ENCODE measurements at places on chromosomes 3 and 15.
A peak's percentile ranks its signal among the peaks of the same experiment; 100 is the strongest.

DNA sequence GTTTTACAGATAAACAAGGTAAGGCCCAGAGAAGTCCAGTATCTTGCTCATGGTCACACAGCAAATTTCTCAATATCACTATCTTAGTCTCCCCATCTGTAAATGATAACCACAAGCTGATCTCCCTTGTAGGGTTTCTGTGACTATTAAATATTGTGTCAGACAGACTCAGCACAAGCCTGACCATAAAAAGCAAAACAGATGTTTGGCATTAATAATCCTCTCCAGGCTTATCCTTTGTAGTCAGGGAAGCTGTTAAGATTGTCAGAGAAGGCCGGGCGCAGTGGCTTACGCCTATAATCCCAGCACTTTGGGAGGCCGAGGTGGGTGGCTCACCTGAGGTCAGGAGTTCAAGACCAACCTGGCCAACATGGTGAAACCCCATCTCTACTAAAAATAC is 173.2 kb upstream of the PRICKLE2 start:
- DNase-seq: no peak

GRCh38 chr15:41811432-41812195 is 16.3 kb upstream of the JMJD7 start:
- DNase-seq: peak; percentile 18

DNA sequence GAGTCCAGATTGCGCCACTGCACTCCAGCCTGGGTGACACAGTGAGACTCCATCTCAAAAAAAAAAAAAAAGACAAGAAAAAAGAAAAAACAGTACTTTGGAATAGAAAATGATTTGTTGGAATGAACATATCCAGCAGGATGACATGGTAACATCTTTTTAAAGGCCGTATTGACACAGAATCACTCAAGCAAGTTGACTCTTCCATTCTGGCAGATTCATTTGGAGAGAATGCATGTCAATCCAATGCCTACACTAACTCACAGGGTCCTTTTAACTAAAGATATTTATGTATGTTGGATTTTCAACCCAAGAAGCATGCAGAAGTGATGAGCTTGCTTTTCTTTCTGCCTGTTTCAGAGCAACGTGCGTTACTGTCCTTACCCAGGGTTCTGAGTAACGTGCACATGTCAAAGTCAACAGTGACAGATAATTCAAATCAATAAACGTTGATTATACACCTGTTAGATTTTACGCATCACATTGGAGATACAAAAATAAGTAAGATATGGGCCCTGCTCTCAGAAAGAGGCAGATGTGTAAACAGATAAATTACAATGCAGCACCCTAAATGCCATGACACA is 77.1 kb upstream of the FNDC3B start:
- no peak for DNase-seq

GRCh38 chr15:84835661-84836337 is 18.6 kb downstream of the ALPK3 start:
- DNase-seq: no peak

- DNase-seq: no peak
Observed at GRCh38 chr3:172595664-172596393, 72.6 kb upstream of the TNFSF10 start.

GRCh38 chr3:37943631-37944314 is 46.8 kb upstream of the VILL start:
- DNase-seq: no peak

GRCh38 chr3:147651107-147651778 is 242.1 kb downstream of the ZIC1 start:
- no peak for DNase-seq

DNA sequence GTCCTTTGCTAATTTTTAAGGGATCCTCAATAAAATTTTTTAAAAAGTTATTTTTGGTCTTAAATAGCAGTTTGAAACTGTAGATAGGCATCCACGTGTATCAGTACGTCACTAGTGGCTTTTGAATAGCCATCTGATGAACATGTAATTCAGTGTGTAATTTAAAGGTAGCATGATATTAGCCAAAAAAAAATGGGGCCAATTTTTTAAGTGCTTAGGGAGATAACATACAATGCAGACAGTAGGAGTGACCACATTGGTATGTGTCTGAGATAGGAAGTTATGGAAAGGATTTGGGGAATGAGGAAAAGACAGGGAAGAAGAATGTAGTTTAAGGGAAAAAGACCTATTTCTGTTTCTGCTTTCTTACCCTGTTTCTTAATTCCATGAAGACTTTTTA is 2.5 kb downstream of the AP4E1 start:
- DNase-seq: no peak

DNA sequence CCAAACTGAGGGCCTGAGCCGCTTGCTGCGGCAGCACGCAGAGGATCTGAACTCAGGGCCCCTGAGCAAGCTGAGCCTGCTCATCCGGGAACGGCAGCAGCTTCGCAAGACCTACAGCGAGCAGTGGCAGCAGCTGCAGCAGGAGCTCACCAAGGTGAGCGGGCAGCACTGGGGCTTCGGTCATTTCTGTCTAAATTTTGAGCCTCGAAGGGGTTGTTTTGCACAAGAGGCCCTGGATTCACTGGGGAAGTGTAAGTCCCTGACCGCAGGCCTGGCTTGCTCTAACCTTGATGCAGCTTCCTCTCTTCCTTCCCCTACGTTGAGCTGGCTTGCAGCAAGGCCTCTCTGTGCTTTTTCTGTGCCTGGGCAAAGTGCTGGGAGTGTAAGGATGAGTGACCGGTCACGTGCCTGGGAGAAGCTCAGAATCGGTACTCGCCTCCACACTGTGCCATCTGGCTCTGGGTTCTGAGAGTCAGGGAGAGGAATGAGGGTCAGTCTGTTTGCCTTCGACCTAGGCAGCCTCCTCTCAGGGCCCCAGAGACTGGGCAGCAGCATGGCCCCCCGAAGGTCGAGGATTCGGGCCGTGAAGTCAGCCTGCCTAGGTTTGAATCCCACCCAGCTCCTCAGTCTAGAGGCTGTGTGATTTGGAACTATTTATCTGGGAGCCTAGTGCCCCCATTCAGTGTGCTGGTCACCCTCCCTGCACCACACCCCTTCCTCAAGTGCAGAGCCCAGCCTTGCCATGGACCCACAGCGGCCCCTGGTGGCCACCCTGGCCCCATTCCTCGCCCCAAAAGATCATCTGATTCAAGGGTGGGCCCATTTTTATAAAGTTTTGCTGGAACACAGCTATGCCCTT is 1.4 kb downstream of the FES start:
- DNase-seq: no peak

DNA sequence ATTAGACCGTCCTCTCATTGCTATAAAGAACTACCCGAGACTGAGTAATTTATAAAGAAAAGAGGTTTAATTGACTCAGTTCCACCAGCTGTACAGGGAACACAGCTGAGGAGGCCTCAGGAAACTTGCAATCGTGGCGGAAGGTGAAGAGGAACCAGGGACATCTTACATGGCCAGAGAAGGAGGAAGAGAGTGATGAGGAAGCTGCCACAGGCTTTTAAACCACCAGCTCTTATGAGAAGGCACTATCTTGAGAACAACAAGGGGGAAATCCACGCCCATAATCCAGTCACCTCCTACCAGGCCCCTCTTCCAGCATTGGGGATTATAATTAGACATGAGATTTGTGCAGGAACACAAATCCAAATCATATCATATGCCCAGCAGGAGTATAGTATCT is 138.5 kb downstream of the ALCAM start:
- DNase-seq: no peak

DNA sequence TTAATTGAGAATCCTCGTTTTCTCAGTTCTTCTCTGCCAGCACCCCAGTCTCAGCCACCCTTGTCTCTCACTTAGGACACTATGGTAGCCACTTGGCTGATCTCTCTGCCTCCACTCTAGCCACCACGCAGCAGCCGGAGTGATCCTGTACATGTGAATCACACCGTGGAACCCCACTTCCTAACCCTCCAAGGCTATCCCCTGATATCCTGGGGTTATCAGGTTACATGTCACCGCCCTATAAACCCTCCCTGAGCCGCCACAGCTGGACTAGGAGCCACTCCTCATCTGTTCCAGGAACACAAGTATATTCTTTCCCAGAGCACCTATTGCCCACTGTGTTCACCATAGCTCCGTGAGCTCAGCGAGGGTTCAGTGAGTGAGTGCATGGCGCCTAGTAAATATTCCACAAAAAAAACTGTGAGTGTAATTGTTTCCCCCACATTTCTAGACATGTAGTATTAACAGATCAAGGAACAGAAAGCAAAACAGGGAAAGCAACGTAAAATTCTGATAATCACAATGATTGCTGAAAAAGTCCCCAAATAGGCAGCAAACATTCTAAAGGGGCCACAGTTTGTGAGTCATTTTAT is 661 bp upstream of the PARP14 start:
- DNase-seq: no peak

- no peak for DNase-seq
Observed at GRCh38 chr3:49683162-49683561, 6.1 kb downstream of the MST1 start.

GRCh38 chr3:54517424-54517823 is 395.1 kb downstream of the CACNA2D3 start:
- DNase-seq: no peak

- DNase-seq: no peak
Observed at GRCh38 chr3:132730891-132731580, 8.8 kb upstream of the NPHP3 start.

- DNase-seq: no peak
Observed at GRCh38 chr3:174377684-174378083, 481.4 kb upstream of the NAALADL2 start.

- no peak for DNase-seq
Observed at GRCh38 chr15:42036112-42036905, 15.5 kb upstream of the PLA2G4E start.

- DNase-seq: no peak
Observed at GRCh38 chr15:39358441-39359041, 222.3 kb upstream of the THBS1 start.

- DNase-seq: no peak
Observed at GRCh38 chr3:126546549-126547239, 12.0 kb downstream of the C3orf22 start.

DNA sequence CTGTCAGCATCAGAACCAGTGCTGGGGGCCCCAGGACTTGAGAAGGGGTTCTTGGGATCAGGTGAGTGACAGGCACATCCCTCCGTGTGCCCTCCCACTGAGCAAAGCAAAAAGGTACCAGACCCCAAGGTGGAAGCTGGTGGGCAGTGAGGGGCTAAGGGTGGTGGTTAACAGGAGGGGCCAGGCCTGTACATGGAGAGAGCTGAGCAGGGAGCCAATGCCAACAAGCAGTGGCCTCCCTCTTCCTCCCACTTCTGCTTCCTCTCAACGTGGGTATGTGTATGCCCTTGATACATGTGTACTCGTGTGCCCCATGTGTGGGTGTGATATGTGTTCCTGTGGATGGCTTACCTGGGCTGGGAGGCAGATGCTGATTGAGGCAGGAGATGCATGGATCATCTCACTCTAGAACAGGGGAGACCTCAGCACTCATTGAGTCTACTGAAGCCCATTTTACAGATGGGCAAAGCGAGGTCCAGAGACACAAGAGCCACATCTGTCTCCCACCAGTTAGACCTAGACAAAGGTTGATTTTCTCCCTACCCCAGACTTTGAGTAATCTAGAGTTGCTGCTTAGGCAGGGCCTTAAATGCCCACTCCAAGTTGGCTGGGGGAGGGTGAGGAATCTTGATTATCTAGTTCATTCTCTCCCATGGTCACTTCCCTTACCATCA is 945 bp downstream of the VIPR1 start:
- no peak for DNase-seq

GRCh38 chr3:182967218-182968204 is 12.8 kb downstream of the DCUN1D1 start:
- DNase-seq: no peak

GRCh38 chr3:16697443-16698147 is 92.4 kb upstream of the DAZL start:
- no peak for DNase-seq

DNA sequence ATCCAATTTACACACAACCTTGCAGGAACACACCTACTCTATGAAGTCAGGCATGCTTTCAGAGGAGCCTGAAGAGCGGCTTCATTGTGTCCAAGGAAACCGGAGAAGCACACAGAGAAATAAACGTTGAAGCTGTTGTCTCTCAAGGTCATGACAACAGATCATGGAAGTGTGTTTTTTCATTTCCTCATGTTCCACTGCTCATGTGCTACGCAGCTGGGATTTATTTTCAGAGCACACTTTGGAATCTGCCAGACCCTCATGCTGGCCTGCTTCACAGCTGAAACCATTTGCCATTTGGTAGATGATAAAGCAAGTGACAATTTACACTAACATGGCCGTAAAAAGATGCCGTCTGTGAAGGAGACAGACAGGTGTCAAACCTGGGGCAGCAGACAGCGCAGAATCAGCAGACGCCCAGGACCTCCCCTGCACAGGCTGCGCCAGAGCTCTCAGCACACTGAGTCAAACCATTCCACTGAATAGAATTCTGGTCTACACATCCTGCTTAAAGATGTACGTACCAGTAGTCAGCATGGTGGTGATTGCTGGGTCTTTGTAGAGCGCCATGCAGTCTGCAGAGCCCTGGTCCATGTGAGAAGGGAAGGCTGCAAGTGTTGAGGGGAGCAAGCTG is 99.3 kb downstream of the ARNT2 start:
- DNase-seq: no peak

- no peak for DNase-seq
Observed at GRCh38 chr3:114899186-114899931, 247.7 kb downstream of the ZBTB20 start.

GRCh38 chr3:190012784-190013183 is 107.9 kb downstream of the P3H2 start:
- no peak for DNase-seq

DNA sequence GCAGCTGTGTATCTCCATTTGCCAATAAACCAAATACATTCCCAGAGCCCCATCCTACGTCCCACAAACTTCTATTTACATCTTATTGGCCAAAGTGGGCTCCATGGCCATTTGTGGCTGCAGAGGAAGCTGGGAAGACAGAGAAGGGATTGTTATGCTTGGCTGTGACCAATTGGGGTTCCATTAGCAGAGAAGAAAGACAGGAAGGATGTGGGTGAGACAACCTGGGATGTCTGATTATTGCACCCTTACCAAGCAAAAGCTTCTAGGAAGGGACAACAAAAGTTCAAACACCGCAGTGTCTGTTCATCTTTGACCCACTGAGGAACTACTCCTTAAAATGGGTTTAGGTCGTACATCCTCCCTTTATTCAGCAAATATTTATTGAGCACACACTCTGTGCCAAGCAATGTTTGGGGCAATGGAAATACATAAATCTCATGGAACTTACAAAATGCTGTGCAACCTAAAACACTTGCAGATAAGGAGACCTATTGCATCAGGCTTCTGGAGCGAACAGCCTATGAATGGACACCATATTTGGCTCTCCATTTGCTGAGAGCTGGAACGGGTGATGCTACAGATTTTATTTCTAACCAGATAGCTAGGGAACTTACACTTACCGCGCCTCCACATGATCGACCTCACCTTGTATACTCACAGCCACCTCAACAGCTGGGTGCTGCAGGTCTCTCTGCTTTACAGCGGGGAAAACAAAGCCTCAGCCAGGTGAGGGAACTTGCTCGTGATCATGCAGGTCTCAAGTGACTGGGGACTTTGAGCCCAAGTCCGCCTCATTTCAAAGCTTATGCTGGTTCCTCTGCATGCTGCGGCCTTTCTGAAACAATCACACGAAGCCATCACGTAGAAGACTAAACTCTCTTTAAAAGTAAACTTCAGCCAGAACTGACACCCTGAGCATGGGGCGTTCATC is 21.4 kb upstream of the NR2E3 start:
- DNase-seq: no peak

Measured in GOT3 (cell line).